DMS 273 treated with DMSO at 0.1 percent for 48 hours (cell line): ENCODE measurements at places on chromosomes 1 and 21.

DNA sequence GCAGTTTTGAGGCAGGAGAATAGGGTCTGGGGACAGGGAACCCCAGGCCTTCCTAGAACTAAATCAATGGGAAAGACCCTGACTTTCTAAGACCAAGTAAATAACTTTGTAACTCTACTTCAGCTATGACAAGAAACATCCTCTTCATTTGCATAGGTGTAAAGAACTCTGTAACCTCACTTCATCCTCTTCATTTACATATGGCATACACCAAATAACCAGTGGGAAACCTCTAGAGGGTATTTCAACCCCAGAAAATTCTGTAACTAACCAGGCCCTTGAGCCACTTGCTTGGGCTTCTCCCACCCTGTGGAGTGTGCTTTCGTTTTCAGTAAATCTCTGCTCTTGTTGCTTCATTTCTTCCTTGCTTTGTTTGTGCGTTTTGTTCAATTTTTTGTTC, 495.6 kb downstream of the SIPA1L2 start:
- no peak for DNase-seq

- no peak for DNase-seq
Measured at GRCh38 chr1:67700220-67700619, 15.2 kb downstream of the GADD45A start.

DNA sequence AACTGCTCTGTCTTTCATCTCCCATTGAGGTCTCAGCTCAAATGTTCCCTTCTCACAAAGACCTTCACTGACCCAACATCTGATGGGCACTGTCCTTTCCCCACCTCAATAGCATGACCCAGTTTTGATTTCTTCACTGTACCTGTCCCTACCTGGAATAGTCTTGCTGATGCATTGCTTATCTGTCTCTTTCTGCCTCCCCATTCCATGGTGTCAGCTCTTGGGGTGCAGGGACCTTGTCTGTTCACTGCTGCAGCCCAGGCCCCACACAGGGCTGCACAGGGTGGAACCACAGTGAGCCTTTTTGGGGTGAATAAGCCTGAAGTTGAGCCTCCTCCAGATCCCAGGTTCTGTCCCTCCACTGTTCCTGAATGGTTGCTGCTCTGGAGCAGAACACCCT, 414.9 kb downstream of the PTPRU start:
- no peak for DNase-seq

DNA sequence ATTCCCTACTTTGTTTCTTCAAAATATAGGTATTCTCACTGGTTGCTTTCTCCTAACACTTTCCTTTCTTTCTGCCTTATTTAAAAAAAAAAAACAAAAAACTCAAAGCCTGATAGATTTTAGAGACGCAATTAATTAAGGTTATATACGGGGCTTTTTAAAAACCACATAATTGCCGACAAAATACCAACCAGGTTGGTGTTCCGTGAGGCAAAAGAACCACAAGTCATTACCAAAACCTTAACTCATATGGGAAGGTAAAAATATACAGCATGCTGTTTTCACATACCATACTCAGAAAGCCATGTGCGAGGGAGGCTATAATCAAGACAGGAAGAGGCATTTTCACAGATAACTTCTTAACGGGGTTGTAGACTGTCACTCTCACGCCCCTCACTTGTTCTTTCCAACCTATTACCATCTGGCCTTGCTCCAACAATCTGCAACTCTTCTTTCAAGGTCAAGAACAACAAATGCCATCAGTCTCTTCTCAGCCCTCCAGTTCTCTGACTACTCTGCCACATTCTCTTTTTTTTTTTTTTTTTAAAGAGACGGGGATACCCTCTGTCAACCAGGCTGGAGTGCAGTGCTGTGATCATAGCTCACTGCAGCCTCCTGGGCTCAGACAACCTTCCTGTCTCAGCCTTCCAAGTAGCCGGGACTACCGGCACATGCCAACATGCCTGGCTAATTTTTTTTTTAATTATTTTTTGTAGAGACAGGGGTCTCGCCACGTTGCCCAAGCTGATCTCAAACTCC, 102.6 kb downstream of the APP start:
- DNase-seq: no peak

- no peak for DNase-seq
Measured at GRCh38 chr1:212482006-212482636, 49.4 kb downstream of the NENF start.

GRCh38 chr1:246181241-246181640, 325.8 kb downstream of the SMYD3 start:
- no peak for DNase-seq

DNA sequence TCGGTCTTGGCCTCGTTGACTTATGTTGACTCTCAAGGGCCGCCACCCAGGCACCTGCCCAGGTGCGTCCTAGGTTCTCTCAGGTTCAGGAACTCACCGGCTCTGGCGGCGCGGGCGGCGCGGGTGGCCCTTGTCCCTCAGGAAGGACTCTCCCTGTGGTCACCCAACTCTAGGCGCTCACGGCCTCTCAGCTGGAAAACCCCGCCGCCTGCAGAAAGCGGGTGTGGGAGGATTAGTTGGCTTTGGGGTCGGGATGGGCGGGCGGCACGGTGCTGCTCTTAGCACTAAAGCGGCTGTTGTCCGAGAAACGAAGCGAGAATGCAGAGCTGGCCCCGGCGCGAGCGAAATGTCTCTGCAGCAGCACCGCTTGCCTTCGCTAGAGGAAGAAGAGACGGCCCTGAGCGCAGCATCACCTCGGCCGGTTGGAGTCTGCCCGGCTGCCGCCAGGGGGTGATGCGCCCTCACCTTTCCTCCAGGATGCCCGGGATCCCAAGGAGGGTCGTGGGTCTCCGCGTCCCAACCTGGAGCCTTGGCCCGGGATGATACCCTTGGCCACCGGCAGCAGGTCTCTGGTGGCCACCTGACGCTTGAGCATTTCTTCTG, 8.1 kb upstream of the TADA1 start:
- no peak for DNase-seq

DNA sequence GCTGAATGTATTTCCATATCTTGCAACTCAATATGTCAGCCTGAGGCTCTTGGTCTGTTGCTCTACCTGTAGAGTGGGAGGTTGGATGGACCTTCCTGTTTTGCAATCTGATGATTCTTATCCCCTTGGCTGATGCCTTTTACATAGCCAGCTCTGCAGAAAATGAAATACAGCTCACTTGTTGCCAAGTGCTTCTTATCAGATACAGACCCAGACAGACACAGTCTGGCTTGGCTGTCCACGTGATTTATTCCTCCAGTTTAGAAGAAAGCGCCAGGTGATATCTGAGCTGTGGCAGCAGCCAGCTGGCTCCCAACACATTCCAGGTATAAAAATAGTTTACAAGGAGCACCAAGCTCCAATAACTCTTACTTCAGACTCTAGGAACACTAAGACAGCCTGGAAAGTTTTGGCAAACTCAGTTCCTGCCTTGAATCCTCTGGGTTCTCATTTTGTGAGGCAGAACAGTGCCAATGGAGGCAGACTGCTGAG, 479.2 kb upstream of the USP24 start:
- peak; percentile 47 for DNase-seq

GRCh38 chr1:234545517-234546386, 64.2 kb downstream of the IRF2BP2 start:
- no peak for DNase-seq

DNA sequence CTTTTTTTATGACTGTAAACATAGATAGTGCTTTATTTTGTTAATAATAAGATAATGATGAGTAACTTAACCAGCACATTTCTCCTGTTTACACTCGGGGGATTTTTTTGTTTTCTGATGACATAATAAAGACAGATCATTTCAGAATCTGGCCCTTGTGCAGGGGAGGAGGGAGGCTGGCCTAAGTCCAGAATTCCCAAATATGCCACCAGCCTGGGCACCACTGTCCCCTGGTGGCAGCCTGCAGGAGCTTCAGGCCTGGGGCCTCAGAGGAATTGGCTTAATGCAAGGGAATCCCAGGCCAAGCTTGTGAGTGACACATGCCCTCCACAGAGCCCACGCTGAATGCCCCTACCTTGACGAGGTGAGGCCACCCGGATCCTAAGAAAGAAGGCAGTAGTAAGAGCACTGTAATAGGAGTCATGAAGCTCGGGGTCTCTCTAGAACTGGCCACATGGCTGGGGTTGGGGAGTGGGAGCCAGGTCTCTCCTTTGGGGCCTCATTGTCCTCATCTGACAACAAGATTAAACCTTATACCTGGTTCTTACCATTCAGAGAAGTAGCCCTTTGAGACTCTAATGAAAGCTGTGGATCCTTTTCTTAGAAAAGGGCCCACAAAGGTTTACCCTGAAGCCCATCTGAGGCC, 24.1 kb downstream of the ETNK2 start:
- DNase-seq: peak; percentile 61

DNA sequence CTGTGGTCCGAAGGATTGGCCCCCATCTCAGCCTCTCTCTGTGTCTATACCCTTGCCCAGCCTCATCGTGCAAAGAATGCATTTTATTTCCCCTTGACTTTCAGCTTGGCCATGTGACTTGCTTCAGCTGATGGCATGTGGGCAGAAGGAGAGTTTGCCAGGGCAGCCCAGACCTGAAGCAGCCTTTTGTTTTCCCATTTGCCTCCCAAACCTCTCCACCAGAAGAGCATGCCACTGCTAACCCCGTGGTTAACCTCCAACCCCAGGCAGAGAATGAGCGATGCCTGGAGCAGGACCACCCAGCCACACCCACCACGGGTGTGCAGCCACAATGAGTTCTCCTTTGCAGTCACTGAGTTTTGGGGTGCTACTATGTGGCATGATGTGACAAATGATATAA, 136.4 kb downstream of the SETD4 start:
- no peak for DNase-seq

DNA sequence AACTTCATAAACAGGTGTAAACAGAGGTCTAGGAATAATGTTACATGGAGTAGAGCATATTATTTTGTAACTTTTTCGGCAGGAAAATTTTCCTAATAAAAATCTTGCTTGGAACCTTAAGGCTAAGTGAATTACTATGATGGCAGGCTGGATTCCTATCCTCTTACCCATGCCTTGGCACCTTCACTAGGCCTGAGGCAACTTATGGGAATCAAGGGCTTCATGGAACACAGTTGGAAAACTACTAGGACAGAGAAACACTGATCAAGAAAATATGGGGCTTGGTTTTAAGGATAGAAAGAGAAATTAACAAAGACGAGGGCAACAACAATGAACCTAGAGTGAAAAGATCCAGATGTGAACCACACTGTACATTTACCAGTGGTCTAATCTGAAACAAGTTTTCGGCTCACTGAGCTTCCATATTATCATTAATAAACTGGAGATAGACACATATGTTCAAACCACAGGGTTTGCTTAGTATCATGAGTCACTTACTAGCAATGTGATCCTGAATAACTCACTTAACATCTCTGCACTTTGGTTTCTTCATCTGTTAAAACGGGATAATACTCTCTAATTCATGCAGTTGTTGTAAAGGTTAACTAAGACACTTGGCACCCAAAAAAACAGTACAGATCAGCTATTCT, 68.5 kb downstream of the GPATCH2 start:
- no peak for DNase-seq

GRCh38 chr1:82893712-82894470, 1093.2 kb downstream of the ADGRL2 start:
- peak; percentile 72 for DNase-seq

- no peak for DNase-seq
Measured at GRCh38 chr1:171784784-171785183, 3.3 kb downstream of the METTL13 start.

DNA sequence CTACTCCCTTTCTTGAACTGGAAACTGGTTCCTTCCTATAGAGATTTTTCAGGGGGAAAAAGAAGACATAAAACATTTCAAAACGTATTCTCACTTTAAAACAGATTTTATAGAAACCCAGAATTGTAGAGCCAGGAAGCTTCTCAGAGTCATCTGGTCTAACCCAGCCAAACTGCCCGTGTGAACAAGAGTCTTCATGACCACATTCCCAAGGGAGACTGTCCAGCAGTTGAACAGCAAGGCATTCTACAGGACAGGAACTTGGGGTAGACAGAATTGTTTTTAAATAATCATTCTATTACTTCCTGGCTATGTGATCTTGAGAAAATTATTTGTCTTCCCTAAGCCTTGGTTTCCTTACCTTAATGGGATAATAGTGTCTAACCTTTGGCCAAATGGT, 163.5 kb upstream of the IVNS1ABP start:
- no peak for DNase-seq

- no peak for DNase-seq
Measured at GRCh38 chr1:155200920-155201319, 6.8 kb downstream of the THBS3 start.

- DNase-seq: no peak
Measured at GRCh38 chr1:235866205-235866912, at the start of gene LYST. Gene LYST (minus strand): TSS chr1:235866906. CDS start chr1:235830417, 36,489 bp downstream.

DNA sequence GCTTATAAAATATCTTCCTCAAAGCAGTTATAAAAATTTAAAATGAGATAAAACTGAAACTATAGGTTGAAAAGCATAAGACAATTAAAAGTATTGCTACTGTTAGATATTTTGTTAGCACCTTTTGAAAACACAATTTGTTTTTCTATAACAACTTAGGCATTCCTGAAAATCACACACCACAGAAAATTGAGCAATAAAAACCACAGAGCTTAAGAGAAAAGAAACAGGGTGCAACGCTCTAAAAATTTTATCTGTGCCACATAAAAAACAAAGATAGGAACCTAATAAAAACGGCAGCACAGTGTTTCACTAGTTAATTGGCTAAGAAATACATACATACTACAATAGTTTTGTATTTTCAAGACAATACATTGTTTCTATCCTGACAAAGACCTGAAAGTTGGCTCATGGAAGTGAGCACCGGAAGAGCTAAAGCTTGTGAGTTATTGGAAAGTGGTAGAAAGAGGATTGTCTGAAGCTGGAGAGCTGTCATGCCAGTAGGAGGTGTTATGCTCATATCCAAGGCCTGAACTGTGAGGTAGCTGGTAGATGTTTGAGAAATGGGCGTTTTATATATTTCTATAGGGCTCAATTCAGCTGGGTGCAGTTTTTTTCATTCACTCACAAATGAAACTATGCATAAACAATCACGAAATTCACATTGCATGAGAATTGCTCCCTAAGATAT, 45.8 kb downstream of the RGS7 start:
- no peak for DNase-seq
